ENCODE measurements at places on chromosomes 11 and 22.

GRCh38 chr11:14230407-14230806 lies 128.6 kb downstream of the RRAS2 start:
- DNase-seq = no peak

- no peak for DNase-seq
Observed at GRCh38 chr11:127273593-127274327, 273.2 kb upstream of the KIRREL3 start.

- no peak for DNase-seq
Observed at GRCh38 chr11:48148749-48149148, 67.9 kb upstream of the OR4B1 start.

GRCh38 chr11:65051398-65051858 lies 6.9 kb downstream of the NAALADL1 start:
- no peak for DNase-seq

DNA sequence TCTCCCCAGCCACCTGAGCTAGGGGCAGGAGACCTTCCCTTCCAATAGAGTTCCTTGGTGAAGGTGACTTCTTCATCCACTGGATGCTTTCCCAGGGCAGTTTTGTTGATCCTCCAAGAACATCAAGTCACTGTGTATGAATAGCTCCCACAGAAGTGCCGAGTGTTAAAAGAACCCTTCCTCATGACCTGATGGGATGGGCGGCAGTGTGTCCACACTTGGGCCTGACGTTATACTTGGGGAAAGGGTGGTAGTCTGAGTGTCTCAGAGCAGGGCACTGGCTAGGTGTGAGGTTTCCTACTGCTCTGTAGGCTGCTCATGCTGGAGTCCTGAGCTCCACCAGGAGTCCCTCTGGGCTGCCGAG lies 7.6 kb upstream of the LYVE1 start:
- DNase-seq = no peak

DNA sequence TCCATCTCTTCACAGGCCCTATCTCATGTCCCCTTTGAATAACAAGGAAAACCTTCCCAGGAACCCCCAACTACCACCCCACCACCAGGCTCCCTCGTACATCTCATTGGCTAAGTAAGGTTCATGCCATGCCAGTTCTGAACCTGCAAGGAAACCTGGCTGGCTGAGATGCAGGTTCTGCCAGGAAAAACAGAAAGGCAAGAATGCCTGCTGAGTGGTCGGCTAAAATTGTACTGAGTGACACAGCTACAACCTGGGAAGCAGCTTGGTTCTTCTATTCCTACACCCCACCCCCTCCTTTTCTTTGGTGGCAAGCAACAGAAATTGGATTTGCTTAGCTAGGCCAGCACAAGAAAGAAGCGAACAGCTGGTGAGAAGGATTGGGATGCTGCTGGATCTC lies 36.1 kb upstream of the TSPAN18 start:
- no peak for DNase-seq

- no peak for DNase-seq
Observed at GRCh38 chr11:117618302-117618981, 178.6 kb downstream of the DSCAML1 start.

GRCh38 chr11:74838188-74838587 lies 89.5 kb downstream of the RNF169 start:
- no peak for DNase-seq

GRCh38 chr11:11265994-11266606 lies 87.0 kb downstream of the CSNK2A3 start:
- DNase-seq = no peak

GRCh38 chr22:45830531-45831245 lies 146.3 kb downstream of the WNT7B start:
- no peak for DNase-seq

DNA sequence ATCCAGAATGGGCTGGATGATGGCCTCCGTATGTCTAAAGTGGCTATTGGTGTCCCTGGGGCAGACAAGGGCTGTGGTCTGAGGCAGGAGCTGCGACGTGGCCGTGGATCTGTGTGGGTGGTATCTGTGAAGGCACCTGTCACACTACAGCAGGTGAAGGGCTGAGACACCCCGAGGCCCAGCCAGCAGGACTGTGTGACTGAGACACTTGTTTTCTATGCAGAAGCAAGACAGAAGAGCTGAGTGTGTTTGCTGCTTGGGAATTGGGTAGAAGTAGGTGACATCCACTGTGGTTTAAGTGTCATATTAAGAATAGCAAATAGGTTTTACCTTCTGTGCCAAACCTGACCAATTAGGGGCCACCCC lies 35.0 kb downstream of the AMPD3 start:
- DNase-seq = no peak

DNA sequence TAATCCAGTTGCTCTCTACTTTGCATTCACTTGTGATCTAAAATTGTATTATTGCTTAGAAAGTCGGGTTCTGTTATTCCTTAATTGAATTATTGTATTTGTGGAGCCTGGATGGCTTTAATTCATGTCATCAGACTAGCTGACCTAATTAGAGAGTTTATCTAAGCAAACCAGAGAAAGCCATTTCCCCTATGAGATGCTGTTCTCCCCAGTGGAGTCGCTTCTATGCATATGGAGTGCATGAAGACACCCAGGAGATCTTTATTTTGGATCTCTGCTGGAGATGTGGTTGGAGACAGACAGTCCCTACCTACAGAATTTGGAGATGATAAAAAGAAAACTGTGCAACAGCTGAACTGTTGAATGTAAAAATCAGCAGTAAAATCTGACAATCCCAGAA lies 45.2 kb upstream of the MYO18B start:
- no peak for DNase-seq

DNA sequence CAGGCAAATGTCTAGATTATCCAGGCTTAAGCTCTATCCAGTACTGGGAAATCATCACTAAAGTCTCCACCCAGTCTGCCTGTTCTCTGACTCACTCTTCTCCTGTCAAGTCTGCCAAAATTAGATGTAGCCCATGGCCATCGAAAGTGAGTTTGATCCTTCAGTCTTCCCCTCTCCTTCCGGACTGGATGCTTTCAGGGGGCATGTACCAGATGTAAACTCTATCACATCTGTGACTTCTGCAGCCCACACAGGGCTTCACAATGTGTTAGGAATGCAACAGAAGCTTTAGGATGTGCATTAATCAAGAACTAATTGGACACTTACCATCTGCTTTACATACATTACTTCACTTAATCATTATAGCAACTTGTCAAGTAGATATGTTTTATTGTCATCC lies 12.3 kb downstream of the ME3 start:
- no peak for DNase-seq

GRCh38 chr22:21642584-21643448 lies 714 bp downstream of the SDF2L1 start:
- DNase-seq = peak; percentile 38

DNA sequence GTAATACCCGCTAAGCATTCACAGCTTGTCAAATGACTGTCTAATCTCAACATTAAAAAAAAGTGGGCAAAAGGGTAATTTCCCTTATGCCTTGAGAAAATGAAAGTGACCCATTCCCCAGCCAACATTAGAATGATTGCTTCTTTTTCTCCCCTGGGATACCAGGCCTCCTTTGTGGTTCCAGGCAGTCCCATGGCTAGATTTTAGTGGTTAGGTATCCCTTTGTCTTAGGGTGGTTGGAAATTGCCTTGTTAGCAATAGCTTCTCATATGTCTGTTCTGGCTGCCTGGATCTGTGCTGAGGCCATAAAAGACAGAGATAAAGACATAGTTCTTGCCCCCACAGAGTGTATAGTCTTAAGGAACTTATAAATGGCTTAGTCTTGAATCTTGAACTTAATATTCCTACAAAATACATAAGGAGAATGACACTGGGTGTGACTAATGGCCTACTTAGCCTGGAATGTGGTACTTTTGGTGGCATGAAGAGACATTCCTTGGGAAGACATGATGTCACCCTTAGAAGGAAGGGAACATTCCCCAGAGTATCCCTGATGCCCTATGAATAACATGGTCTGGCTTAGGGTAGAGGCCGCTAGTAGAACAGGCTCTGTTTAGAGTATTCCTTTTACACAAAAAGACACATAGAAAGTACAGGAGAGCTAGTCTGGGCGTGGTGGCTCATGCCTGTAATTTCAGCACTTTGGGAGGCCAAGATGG lies 90.3 kb downstream of the ZBTB16 start:
- DNase-seq = no peak

GRCh38 chr11:29315275-29315674 lies 701.6 kb downstream of the KCNA4 start:
- no peak for DNase-seq

- no peak for DNase-seq
Observed at GRCh38 chr11:61890529-61891330, 615 bp downstream of the FADS3 start.

- DNase-seq = no peak
Observed at GRCh38 chr22:24104307-24105012, 76.8 kb upstream of the SUSD2 start.

DNA sequence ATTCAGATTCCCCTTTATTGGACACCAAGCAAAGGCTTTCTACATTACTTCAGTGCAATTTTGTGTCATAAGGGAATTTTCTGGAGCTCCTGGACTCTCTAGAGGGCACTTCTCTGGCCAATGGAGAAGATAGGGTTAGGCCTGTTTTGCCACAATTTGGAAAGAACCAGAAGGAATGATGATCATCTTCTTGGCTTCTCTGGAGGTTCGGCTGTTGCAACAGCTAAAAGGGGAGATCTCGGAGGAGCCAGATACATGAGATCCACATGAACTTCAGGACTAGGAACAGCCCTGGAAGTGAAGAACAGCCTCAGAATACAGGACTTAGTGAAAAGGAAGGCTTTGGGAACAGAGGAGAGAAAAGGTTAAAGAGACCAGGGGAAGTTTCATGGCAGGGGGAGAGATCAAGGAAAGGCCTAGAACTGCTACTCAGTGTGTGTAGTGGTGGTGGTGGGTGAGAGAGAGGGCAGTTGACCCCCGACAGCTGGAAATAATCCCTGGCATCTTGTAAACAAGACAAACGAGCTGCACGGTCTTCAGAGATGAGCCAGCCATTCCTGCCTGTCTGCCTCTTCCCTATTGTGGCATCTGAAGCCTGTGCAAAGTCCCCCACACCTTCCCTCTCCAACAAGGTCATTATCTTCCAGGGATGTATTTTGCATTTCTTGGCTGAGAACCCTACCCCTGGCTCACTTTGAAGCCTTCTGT lies 83.8 kb downstream of the CCDC81 start:
- DNase-seq = no peak

DNA sequence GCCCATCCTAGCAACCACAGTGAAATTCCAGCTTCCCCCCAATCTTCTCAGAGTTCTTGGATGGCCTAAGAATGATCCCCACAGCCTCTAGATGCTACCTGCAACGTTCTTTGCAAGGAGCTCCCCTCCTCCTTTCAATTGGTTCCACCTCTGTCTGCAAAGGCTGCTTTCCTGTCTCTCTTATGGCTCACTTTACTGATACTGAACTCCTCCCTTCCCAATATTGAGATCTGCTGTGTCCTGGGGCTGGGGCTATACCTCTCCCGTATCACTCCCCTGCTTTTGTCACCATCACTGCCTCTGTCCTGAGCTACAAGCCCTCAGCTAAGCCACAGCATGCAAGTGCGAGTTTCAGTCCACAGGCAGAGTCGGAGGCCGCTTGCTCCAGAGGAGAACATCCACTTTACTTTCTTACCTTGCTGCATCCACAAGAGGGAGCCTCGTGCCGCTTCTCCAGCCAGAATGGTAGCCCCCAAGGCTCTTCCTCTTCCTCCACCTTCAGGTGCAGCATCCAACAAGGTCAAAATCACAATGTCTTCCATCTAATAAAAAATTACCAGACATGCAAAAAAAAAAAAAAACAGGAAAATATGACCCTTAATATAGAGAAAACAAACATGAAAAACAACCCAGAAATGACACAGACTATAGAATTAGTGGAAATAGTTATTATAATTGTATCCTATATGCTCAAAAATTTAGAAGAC lies 48.6 kb upstream of the TMEM45B start:
- no peak for DNase-seq

- DNase-seq = no peak
Observed at GRCh38 chr11:33500861-33501479, 199.7 kb downstream of the C11orf91 start.

DNA sequence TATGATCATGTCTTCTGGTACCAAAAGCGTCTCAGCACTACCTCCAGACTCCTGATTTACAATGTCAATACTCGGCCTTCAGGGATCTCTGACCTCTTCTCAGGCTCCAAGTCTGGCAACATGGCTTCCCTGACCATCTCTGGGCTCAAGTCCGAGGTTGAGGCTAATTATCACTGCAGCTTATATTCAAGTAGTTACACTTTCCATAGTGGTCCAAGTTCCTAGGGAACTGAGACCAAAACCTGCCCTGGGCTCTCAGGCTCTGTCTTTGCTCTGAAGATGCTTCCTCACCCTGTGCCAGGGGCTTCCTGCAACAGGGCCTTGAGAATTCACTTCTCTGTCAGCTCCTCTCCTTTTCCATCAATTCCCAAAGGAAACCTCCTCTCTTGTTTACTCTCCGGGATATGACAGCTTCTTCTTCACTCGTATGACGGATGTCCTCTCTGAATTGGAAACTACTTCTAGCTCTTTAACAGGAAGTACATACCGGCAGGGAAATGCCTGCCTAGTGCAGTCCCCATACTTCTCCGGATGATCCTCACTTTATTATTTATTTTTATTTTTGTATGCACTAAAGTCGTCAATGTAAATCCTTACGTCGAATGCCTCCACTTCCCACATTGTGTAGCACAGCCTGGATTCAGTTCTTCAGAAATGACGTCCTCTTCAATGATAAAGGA lies 29.6 kb upstream of the PRAME start:
- no peak for DNase-seq

- DNase-seq = no peak
Observed at GRCh38 chr22:49303781-49304461, 523.8 kb downstream of the BRD1 start.

GRCh38 chr22:25829237-25829636 lies 87.2 kb downstream of the MYO18B start:
- DNase-seq = no peak

DNA sequence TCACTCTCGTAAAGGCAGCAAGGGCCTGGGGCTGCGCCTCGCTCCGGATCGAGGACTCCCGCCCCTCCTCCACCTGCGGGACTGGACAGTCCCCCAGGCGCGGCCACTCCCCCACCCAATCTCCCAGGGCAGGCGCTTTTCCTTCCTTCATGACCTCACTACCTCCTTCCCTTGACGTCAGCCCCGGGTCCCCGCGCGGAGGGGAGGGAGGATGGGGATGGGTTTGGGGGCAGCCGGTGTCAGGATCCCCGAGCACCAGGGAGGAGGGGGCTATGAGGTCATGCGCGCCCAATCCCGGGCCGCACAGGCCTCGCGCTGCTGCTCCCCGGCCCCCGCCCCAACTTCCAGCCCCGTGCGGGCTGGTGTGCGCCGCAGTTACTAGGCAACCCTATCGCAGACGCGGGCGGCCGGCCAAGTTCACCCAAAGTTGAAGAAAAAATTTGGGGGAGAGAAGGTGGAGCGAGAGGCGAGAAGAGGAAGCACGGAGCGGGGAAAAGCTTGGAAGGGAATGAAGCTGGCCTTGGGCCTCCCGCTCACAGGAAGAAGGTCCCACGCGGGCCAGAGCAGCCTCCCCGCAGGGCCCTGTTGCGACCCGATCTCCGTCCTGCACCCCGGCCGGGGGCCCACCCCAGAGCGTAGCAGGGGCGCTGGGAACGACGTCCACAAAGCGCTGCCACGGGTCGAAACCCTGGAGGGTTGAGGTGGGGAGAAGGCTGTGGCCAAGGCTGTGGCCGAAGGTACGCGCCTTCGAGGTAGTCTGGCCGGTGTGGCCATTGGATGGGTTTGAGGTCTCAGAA lies 8.3 kb downstream of the WT1 start:
- no peak for DNase-seq

Measured in hypothalamus (tissue), 51 donors.